AG08396 (cell line): ENCODE measurements at places on chromosomes 1 and 21.

- DNase-seq = no peak
Measured at GRCh38 chr1:21021311-21021710, 155.4 kb downstream of the EIF4G3 start.

- DNase-seq = no peak
Measured at GRCh38 chr1:156845055-156845952, 13.6 kb downstream of the INSRR start.

DNA sequence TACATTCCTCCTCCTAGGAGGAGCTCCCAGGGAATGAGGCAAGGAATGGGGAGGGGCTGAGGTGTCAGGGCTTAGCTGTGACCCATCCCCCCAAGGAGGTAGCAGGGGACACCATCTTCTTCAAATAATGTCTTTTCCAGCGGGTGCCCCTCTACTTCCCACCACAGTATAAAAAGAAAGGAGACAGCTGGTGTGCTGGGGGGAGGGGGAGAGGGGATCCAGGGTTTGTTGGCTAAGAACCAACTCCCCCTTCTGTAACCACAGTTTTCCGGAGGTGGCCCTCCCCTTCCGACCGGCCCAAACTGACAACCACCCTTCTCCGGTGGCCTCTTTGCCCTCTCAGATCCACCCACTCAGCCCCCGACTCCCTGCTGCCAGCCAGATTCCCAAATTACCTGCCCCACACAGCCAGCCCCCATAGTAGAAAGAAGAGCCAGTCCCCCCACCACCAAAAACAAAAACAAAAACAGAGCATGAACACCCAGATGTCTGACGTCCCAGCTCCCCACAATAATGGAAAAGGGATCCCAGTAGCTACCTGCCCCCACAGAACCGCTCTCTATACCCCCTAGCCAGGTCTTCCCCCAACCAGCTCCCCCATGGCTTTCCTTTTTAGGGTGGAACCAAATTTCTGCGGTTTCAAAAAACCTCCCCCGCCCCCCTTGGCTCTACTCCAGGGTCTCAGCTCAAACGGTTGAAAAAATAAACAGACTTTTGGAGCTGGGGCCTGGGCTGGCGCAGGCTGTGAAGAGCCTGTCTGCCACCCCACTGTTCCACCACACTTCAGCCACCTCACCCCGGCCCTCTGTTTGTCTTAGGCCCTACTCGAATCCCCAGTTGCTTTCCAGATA lies 2.1 kb downstream of the ARHGEF2 start:
- peak; percentile 81 for DNase-seq

DNA sequence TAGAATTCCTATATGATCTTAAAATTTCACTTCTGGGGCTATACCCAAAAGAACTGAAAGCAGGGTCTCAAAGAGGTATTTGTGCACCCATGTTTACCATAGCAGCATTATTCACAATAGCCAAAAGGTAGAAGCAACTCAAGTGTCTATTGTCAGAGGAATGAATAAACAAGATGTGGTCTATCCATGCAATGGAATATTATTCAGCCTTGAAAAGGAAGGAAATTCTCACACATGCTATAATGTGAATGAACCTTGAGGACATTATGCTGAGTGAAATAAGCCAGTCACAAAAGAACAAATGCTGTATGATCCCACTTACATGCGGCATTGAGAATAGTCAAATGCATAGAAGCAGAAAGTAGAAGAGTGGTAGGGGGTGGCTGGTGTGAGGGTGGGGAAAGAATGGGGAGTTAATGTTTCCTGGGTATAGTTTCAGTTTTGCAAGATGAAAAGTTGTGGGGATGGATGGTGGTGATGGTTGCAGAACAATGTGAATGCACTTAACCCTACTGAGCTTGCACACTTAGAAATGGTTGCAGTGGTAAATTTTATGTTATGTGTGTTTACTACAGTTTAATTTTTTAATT lies 122.4 kb downstream of the TOMM20 start:
- DNase-seq = no peak

DNA sequence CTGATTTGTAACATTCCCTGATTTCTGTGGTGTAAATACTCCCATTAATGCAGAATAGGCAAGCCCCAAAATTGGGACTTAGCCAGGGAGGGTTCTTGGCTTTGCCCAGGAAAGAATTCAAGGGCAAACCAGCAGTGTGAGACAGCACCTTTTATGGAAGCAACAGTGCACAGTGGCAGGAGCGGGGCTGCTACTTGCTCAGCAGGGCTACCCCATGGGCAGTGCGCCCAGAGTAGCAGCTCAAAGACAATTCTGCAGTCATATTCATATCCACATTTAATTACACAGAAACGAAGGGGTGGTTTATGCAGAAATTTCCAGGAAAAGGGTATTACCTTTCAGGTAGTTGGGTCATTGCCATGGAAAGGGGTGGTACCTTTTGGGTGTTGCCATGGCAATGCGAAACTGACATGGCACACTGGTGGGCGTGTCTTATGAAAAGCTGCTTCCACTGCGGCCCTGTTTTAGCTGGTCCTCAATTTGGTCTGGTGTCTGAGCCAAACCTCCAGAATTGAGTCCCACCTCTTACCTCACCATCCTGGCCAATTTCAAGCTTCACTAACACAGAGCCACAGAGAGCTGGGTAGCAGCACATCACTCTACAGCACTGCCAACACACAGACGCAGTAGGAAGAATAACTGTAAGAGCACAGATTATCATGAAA lies 35.9 kb downstream of the FHAD1 start:
- no peak for DNase-seq

GRCh38 chr1:18730321-18730720 lies 99.7 kb downstream of the PAX7 start:
- DNase-seq = no peak
